ENCODE measurements at places on chromosomes 7 and 10.
A peak's percentile ranks its signal among the peaks of the same experiment; 100 is the strongest.

DNA sequence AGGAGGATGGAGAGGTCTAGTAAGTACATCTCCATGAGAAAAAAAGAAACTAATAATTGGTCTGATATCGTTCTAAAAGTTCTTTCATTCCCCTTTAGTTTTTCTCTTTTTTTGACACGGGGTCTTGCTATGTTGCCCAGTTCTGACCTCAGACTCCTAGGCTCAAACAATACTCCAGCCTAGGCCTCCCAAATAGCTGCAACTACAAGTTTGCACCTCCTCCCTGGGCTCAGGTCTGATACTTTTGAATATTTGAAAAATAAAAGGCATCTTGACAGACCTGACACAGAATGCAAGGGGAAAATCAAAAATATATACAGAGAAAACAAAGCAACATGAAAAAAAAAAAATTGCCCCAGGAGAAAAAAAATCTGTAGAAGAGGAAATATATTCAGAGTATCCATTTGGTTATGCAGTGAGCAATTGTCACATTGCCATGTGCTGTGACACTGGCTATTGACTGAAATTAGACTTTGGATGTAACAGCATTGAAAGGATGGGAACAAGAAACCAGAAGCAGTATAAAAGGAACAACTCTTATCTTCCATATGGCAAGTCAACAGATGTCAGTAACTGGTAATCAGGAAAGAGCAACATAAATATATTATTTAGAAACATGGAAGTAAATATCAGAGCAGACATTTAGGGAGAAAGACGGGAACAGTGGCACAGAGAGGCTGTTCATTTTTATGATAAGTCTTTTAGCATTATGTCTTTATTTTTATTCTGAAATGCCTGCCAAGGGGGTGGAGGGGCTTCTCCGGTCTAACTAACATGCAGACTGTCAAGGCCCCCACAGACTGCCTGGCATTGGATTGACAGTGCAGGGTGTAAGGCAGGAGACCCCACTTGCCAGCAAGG is 408.4 kb downstream of the PARD3 start:
- no peak for DNase-seq

DNA sequence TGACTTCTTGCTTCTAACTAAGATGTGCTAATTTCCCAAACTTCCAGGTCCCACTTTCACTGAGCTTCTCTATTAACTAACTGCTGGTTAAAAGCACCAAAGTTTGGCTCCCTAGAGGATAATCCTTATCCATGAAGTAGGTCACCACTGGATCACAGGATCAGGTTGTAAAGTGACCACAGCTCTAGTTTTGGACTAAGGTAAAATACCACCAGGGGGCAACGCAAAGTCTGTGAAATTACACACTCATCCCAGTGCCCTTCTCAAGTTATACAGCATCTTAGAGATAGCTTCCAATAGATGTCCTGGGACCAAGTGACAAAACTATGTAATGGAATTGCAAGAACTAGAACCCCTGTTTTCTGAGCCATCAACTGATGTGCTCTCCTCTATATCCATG is 116.4 kb upstream of the ASAH2 start:
- DNase-seq, result peak; percentile 20

GRCh38 chr7:12403287-12404181 is at the start of gene VWDE:
Gene VWDE, minus strand, starts transcription at chr7:12403865. Its CDS starts 149 bp downstream, at chr7:12403716.
- peak; percentile 78 for DNase-seq

DNA sequence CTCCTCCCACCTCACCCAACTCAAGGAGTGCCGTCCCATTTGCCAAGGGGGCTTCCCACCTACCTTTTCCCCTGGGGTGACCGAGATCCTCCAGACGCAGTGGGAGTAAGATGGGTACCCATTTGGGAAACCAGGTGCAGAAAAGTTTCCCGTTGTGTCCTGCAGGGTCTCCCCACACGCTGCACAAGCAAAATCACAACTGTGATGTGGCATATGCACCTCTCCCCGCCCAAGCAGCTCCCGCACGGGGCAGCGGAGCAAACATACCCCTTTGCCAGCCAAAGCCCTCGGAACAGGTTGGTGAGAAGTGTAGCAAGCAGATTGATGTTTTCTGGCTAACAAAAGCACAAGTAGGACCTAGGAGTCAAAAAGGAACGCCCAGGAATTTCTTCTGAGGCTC is 51.5 kb upstream of the OPALIN start:
- no peak for DNase-seq

- DNase-seq, result no peak
These were observed 77.9 kb downstream of the CCDC71L start for GRCh38 chr7:106583100-106583499.

DNA sequence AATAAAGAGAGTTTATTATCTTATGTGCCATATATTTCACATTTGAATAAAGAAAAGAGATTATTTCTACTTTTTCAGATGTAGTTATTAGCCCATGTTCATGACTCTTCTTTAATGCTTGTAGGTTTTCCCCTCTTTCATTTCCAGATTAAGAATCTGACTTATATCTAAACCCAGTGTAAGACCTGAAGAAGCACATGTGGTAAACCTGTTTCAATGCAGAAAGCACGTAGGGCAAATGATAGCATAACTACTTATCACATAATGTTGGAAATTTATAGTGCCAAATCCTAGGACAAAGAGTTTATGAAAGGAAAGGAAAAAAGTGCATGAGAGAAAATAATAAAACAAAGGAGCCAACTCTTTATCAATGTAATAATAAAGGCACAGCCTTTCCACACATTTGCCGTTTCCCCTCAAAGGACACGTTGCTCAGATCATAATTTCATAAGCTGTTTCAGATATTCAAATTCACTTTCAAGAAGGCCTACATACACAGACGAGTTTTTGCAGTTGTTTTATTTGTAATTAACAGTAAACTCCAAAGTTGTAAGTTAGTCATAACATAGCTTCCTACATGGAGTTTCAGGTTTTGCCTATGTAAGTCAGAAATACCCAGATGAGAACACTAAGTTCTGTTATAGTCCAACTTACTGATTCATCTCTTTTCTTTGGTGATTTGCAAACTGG is 88.8 kb upstream of the MDFIC start:
- DNase-seq, result no peak

GRCh38 chr10:33520223-33520622 is 185.8 kb upstream of the NRP1 start:
- DNase-seq, result no peak
